Right renal cortex interstitium (tissue), 3 donors: ENCODE measurements at places on chromosomes 12 and 14. TPM values are rescaled to one million over a fixed set of nuclear protein-coding genes. Genes with fewer than 3 reads are reported as not detected.

GRCh38 chr12:34335819-34336262 is 313.5 kb downstream of the ALG10 start:
- no peak for DNase-seq

GRCh38 chr14:99621948-99622347 is 17.9 kb upstream of the CCDC85C start:
- DNase-seq: no peak

GRCh38 chr14:81400202-81400678 is at the start of gene STON2:
STON2 (minus strand) TSS chr14:81400324; CDS start chr14:81398382, 1,942 bp downstream.
- DNase-seq: no peak

DNA sequence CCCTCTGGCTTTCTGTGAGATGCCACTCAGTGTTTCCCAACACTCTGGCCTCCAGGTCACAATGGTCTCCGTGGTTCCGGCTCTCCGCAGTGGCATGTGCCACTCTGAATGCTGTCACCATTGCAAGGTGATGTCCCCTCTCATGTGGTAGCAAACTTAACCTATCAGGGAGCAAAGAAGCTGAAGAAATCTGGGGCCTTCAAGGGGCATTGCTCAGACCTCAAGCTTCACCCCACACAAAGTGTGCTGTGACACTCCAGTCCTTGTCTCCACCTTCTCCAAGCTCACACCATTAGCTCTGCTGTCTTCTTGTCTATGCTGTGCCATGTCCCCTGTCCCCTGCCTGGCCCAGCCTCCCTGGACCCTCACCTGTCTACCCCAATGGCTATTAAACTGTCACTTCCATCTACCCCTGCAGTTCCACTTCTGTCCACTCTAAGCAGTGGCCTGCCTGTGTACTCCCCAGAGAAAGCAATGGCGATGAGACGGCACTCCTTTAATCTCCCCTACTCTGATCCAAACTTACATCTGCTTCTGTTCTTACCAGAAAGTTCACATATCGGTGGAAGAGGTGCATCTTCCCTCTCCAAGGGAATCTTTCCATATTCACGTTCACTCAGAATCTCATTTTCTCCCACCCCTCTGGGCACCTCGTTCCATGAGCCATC is 93.7 kb downstream of the DHRS2 start:
- no peak for DNase-seq

- no peak for DNase-seq
Observed at GRCh38 chr14:102213984-102214658, 74.4 kb downstream of the WDR20 start.

- DNase-seq: no peak
Observed at GRCh38 chr12:57724003-57724935, 14.3 kb downstream of the AGAP2 start.

DNA sequence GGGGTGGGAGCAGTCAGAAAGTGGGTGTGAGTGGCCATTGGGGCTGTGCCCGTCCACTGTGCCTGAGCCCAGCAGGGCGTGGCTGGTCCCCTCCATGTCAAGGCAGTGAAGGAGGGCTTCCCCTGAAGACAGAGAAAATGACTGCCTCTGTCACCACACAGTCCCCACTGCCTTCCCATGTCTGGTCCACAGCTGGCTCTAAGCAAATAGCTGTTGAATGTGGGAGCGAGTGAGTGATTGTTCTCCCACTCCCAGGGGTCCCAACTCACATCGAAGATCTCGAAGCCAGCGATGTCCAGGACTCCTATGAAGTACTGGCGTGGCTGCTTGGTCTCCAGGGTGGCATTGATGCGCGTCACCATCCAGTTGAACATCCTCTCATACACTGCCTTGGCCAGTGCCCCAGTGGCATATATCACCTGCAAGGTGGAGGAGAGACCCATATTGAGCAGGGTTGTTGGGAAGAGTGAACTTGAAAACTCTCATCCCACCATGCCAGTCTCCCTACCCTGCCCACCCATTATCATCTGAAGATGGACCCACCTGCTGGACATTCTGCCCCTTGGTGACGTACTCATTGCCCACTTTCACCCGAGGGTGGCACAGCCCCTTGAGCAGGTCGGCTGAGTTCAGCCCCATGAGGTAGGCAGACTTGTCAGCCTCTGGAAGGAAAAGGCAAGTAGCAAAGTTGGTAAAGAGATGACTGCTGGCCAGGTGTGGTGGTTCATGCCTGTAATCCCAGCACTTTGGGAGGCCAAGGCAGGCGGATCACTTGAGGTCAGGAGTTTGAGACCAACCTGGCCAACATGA is 6.6 kb downstream of the MYH7 start:
- DNase-seq: no peak

DNA sequence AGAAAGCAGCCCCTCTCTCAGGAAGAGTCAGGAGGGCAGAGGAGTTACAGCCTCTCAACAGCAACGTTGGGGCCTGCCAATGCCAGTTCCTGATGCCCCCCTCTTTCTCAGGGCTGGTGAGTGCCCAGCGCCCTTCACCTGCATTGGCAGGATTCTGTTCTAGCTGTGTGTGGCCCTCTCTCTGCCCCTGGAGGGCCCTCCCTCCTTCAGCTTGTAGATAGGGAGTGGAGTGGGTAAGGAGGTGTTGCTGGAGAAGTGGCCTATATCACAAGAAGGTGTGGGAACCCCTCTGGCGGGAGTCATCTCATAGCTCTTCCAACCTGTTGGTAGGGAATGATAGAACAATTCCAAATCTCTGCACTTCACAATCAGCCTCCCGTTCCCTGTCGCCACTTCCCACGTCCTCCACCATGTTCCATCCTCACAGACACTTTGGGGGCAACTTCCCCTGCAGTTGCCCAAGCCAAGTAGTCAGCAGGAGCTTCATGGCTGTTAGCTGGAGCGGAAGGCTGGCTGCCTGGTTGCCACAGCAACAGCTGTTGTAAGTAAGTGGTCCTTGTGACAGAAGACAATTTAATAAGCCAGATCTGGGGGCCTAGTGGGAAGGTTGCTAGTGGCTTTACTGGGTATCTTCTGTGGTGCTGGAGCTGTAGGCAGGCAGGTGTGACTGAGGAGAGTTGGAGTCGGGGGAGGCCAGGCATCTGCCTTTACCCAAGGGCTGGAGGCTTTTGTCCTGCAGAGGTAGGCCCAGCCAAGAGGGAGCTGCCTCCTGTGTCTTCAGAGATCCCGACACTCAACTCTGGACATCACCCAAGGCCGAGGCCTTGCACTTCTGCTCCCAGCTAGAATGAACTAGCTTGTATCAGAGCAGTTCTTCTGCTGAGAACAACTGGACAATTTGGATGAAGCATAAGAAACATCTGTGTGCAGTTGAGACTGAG is 38.4 kb downstream of the GALNT16 start:
- DNase-seq: no peak

- no peak for DNase-seq
Observed at GRCh38 chr14:57355081-57355800, 35.1 kb upstream of the NAA30 start.

- DNase-seq: no peak
Observed at GRCh38 chr12:109377139-109377685, 29.5 kb downstream of the MYO1H start.

GRCh38 chr14:77761205-77761931 is 412 bp upstream of the SNW1 start:
- peak; percentile 31 for DNase-seq

Gene CCDC38
- 0.21 TPM for polyA plus RNA-seq

Gene GLT1D1
- polyA plus RNA-seq: 2.0 TPM

Gene METTL17
- polyA plus RNA-seq: 89.3 TPM

Gene SLCO1A2
- polyA plus RNA-seq: 1.5 TPM

Gene PUS7L
- polyA plus RNA-seq: 13.1 TPM

Gene OASL
- 0.19 TPM for polyA plus RNA-seq
